ENCODE measurements at places on chromosomes 4 and X.
A peak's percentile ranks its signal among the peaks of the same experiment; 100 is the strongest.

- DNase-seq = peak; percentile 10
Observed at GRCh38 chr4:6916587-6917460, 7.2 kb downstream of the TBC1D14 start.

- DNase-seq = peak; percentile 40
Observed at GRCh38 chrX:129959493-129959832, 23.0 kb upstream of the BCORL1 start.

DNA sequence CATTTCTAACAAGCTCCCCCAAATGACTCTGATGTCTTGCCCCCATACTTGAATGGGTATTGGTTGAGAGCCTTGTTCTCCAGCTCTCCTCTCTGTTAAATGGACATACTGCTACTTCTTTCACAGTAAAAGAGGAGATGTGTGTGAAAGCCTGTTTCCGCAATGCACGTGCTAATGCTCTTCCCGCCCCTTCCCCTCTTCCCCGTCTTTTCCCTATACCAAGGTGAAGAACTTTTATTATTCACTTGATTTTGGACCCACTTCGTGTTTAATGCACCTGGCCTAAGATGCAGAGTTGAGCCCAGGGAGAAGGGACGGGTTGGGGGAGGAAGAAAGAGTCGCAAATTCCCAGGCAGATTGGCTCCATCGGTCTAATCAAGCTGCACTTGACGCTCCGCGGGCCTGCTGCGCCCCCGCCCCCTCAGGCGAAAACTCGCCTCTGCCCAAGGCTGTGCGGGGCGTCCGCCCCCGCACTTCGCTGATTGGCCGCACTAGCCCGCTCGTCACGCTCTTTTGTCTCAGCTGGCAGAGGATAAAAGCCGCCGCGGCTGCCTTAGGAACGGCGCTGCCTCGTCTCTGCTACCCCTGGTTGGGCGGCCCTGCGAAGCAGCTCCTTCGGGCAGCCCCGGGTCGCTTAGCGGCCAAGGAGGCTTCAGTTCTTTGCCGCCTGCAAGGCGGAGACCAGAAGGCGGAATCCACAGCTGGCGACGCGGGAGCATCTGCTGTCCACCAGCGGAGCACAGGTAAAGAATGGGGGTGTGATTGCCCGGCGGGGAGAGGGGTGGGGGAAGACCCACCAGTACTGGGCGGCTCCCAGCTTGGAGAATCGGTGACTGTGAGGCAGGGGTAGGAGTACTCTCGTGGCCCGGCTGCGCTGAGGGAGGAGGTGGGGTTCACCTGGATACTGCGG lies at the start of gene ZCCHC12:
Gene ZCCHC12 (plus strand): TSS at position 562 of the 910 bp plus-strand sequence. CDS start 1,421 bp downstream, outside the sequence.
- DNase-seq = peak; percentile 51

GRCh38 chrX:154541896-154542722 lies 4.5 kb downstream of the G6PD start:
- peak; percentile 89 for DNase-seq

DNA sequence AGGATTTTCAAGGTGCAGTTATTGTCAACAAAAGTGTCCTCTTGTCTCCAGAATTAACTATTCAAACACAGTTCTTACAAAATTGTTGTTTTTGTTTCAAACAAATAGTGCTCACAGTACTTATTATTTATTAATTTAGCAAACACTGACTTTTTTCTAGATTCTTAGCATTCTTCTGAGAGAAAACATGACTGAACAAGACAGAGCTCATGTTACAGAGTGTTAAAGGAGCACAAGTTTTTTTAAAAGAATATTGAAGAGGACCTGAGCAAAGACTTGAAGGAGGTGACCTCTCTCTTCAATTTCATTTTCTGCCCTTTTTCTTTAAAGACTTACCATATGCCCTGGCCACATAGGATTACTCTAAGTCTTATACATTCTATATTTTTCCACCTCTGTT lies 2220.3 kb upstream of the AGA start:
- DNase-seq = peak; percentile 50

- peak; percentile 62 for DNase-seq
Observed at GRCh38 chrX:14030174-14030530, 460 bp upstream of the GEMIN8 start.
